Right atrium auricular region (tissue), 2 donors: ENCODE measurements at places on chromosomes 16 and 17.

- H3K27ac ChIP-seq: no peak overlapping the region
- no peaks in the 10 kb centered on the region for H3K27me3 ChIP-seq
- H3K4me3 ChIP-seq: no peak overlapping the region
These were observed 10.9 kb upstream of the ITGA2B start for GRCh38 chr17:44400226-44400847.

DNA sequence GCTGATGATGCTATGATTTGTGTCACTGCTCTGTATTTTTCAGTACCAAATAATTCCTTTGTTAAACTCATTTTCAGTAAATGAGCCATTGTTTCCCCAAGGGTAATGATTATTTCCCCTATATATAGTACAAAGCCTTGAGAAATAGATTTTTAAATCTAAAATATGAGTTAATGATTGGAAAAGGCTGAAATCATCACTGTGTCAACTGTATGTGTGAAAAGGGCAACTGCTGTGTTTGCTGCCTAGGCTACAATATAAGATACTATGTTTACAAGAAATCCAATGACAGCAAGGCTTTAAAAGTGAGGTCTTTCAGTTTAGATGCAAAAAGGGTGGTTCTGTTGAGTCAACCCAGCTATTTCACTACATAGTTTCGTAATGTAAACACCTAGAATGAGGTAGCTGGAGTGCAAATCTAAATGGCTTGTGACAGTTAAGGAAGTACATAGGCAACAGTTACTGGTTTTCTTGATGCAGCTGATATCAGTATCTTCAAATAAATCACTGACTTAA is 15.3 kb downstream of the NLK start:
- H3K4me3 ChIP-seq: no peak overlapping the region
- no peaks in the 10 kb centered on the region for H3K27me3 ChIP-seq
- no peak overlapping the region for H3K27ac ChIP-seq
- H3K4me1 ChIP-seq: no peaks in the 10 kb centered on the region
- no peak for DNase-seq

DNA sequence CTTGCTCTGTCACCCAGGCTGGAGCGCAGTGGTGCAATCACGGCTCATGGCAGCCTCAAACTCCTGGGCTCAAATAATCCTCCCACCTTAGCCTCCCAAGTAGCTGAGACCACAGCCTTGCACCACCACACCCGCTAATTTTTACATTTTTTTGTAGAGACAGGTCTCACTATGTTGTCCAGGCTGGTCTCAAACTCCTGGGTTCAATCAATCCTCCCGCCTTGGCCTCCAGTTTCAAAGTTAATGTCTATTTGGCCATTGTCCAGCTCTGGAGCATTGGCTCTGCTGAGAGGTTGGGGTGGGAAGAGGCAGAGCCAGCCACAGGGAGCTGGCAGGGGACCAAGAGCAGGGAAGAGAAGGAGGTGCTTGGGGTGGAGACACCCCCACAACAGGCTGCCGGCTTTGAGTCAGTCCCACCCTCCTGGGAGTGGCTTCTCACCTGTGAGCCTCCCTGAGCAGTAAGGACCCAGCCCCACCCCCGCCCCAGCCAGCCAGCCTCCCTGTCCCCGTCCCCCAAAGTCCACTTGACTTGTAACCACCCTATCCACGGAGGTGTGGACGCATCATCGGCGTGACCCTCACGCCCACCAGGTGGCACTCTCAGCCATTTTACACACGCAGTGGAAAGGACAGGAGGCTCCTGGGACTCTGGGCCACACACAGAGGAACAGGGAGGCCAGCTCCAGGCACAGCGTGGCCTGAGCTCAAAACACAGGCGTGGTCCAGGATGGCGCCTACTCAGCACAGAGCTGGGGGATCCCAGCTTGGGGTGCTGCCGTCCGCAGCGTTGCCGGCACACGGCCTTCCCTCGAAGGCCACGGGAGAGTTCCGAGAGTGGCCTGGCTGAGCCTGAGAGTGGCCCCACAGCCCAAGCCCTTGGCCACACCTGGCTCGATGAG is 22.8 kb upstream of the PVALEF start:
- H3K27ac ChIP-seq: no peak overlapping the region
- peaks cover 9% of the 10 kb centered on the region for H3K4me1 ChIP-seq
- peak; percentile 78 for DNase-seq
- H3K4me3 ChIP-seq: no peak overlapping the region
- no peaks in the 10 kb centered on the region for H3K36me3 ChIP-seq

GRCh38 chr16:57000271-57001025 is 11.1 kb downstream of the NLRC5 start:
- H3K36me3 ChIP-seq: no peaks in the 10 kb centered on the region
- no peaks in the 10 kb centered on the region for H3K27me3 ChIP-seq
- H3K4me3 ChIP-seq: no peak overlapping the region
- peak; percentile 88 for DNase-seq
- H3K27ac ChIP-seq: peak overlapping the region; percentile 85

DNA sequence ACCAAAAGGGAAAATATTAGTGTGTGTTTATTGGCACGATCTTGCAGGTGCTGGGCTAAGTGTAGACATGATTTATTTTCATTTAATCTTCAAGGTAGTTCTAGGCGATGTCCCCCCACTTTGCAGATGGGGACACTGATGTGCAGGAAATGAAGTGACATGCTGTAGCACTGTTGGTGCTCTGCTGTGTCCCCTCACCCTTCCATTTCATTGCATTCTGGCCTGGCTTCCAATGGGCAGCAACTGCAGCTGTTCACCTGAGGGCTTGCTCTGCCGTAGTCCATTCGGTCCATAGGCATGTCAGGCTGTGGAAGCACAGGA is 123.9 kb downstream of the PRKCB start:
- no peaks in the 10 kb centered on the region for H3K4me1 ChIP-seq
- no peak overlapping the region for H3K4me3 ChIP-seq
- no peaks in the 10 kb centered on the region for H3K27me3 ChIP-seq
- no peaks in the 10 kb centered on the region for H3K36me3 ChIP-seq

DNA sequence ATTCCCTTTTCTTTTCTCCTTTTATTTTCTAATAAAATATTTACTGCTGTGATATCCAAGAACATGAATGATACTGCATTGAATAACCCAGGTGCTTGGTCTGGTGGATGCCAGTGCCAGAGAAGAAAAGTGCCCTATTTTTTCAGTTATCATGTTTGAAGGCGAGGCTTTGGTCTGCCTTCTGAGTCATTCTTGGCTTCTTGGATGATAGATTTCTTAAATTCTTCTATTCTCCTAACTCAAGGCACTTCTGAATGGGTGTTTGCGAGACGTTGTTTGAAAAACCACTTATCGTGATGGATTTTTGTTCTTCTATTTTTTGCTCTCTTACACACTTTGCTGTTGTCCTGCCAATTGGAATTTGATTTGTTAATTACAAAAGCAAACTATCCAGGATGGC is 66.7 kb downstream of the FTO start:
- H3K27me3 ChIP-seq: no peaks in the 10 kb centered on the region
- H3K27ac ChIP-seq: no peak overlapping the region
- H3K4me3 ChIP-seq: no peak overlapping the region
- H3K4me1 ChIP-seq: no peaks in the 10 kb centered on the region
- no peaks in the 10 kb centered on the region for H3K36me3 ChIP-seq
- no peak for DNase-seq

GRCh38 chr17:18379246-18380146 is 1.9 kb downstream of the EVPLL start:
- H3K36me3 ChIP-seq: no peaks in the 10 kb centered on the region
- DNase-seq: no peak
- no peak overlapping the region for H3K4me3 ChIP-seq
- peaks cover 7% of the 10 kb centered on the region for H3K27me3 ChIP-seq
- peaks cover 4% of the 10 kb centered on the region for H3K4me1 ChIP-seq

DNA sequence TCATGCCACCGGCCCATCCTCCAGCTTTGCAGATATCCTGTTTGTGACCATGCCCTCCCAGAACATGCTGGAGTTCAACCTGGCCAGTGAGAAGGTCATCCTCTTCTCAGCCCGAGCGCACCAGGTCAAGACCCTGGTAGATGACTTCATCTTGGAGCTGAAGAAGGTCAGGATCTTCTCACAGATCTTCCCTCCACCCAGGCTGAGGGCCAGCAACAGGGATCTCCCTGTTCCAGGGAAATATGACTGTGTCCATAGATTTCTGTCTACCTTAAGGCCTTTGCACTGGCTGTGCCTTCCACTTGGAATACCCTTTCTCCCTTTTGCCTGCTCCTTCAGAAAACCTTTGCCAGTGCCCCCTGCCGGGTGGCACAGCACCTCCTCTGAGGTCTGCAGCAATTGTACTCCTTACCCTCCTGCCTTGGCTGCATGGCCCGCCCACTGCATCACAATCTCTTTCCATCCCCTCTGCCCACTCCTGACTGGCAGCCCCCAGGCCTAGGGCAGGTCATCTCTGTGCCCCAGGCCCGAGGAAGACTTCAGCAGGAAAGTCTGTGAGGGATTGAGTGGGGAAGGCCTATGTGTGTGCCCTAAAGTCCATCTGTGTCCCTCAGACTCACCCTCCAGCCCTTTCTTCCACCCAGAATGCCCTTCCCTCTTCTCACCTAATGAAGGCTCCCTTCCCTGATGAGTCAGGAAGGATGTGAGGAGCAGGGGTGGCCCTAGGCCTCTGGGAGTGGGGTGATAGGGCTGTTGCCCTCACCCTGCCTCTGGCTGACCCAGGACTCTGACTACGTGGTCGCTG is 27.3 kb upstream of the ALKBH5 start:
- peaks cover 27% of the 10 kb centered on the region for H3K4me1 ChIP-seq
- no peak for DNase-seq
- no peak overlapping the region for H3K27ac ChIP-seq
- no peak overlapping the region for H3K4me3 ChIP-seq
- no peaks in the 10 kb centered on the region for H3K27me3 ChIP-seq
- no peaks in the 10 kb centered on the region for H3K36me3 ChIP-seq

GRCh38 chr16:81737885-81738536 is 41.1 kb upstream of the PLCG2 start:
- H3K36me3 ChIP-seq: no peaks in the 10 kb centered on the region
- no peak overlapping the region for H3K4me3 ChIP-seq
- peak; percentile 81 for DNase-seq
- no peaks in the 10 kb centered on the region for H3K27me3 ChIP-seq
- H3K27ac ChIP-seq: no peak overlapping the region

- H3K27ac ChIP-seq: no peak overlapping the region
- no peaks in the 10 kb centered on the region for H3K27me3 ChIP-seq
- no peaks in the 10 kb centered on the region for H3K4me1 ChIP-seq
- peak; percentile 74 for DNase-seq
These were observed 297.5 kb downstream of the XYLT1 start for GRCh38 chr16:17173281-17173680.

- DNase-seq: no peak
- H3K36me3 ChIP-seq: no peaks in the 10 kb centered on the region
- H3K27me3 ChIP-seq: no peaks in the 10 kb centered on the region
- no peak overlapping the region for H3K4me3 ChIP-seq
- no peak overlapping the region for H3K27ac ChIP-seq
- no peaks in the 10 kb centered on the region for H3K4me1 ChIP-seq
These were observed 19.5 kb upstream of the TUBG2 start for GRCh38 chr17:42639525-42640113.
